Caco-2 (cell line): ENCODE measurements at places on chromosomes 1 and 21. TPM values are rescaled to one million over a fixed set of nuclear protein-coding genes. Genes with fewer than 3 reads are reported as not detected.

PTPRC gene
- total RNA-seq, result 0.25 and 0.65 TPM in 2 replicates

NBPF26 gene
- total RNA-seq, result 13.9 and 14.9 TPM in 2 replicates

LY9 gene
- not detected in 2 replicates for total RNA-seq

SPRR2E gene
- total RNA-seq, result not detected in 2 replicates

KRTAP21-2 gene
- not detected in 2 replicates for total RNA-seq

DHRS3 gene
- total RNA-seq, result 59.4 and 64.6 TPM in 2 replicates

LORICRIN gene
- not detected in 2 replicates for total RNA-seq

FNDC5 gene
- 0.67 and 1.1 TPM in 2 replicates for total RNA-seq

TSSK3 gene
- total RNA-seq, result 2.5 and 2.6 TPM in 2 replicates

BMP8B gene
- total RNA-seq, result 5.8 and 5.9 TPM in 2 replicates

LCE3D gene
- not detected in 2 replicates for total RNA-seq

MEX3A gene
- 8.9 and 12.2 TPM in 2 replicates for total RNA-seq

SEMA4A gene
- 0.52 and 1.3 TPM in 2 replicates for total RNA-seq

MROH9 gene
- total RNA-seq, result not detected in 2 replicates

FCRL4 gene
- total RNA-seq, result not detected in 2 replicates
